Inflammatory macrophage treated with lipopolysaccharide for 4 hours (primary cell): ENCODE measurements at places on chromosomes 7 and 10.
A peak's percentile ranks its signal among the peaks of the same experiment; 100 is the strongest.

GRCh38 chr10:93879273-93879672 is 14.5 kb upstream of the SLC35G1 start:
- DNase-seq, result peak; percentile 6

DNA sequence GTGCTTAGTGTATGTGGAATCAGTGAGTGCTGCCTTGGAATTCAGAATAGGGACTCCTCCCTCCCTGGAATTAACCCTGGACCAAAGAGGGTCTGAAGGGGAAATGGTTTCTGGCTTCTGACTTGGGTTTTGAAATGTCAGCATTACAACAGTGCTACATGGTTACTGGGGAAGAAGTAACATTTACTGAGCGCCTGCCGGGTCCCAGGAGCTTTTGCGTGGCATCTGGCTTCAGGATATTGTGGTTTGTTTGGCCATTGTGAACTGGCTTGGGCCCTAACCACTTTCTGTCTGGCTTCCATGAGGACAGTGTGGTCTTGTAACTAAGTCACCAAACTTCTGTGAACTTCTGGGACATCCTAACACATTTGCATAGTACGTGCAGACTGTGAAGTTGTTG is 21.3 kb downstream of the TSPAN15 start:
- peak; percentile 45 for DNase-seq

GRCh38 chr10:74078037-74078436 is 72.6 kb downstream of the AP3M1 start:
- no peak for DNase-seq

GRCh38 chr7:152871678-152872060 is 112.1 kb downstream of the ACTR3B start:
- DNase-seq, result no peak

- no peak for DNase-seq
Measured at GRCh38 chr10:116237260-116237659, 35.7 kb downstream of the GFRA1 start.

- DNase-seq, result no peak
Measured at GRCh38 chr7:3867863-3868262, 566.8 kb downstream of the SDK1 start.

GRCh38 chr10:121854809-121855445 is 72.9 kb downstream of the ATE1 start:
- no peak for DNase-seq

DNA sequence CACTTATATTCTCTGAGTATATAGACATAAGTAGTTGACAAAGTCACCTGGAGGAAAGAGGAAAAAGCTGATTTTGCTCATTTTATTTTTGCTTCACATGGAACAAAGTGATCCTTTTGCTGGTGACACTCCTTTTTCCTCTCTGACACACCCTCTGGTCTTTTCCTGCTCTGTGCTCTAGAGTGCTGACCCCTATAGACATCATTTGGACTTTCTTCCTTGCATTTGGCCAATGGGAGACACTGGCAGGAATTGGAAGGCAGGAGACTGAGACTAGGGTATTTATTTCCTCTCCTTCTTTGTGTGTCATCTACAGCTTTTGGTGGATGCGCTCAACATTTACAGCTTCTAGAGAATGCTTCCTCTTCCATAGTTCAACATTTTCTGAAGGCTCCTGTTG is 1078.1 kb downstream of the SORCS1 start:
- DNase-seq, result no peak

GRCh38 chr10:34906067-34906965 is 91.2 kb upstream of the PARD3 start:
- no peak for DNase-seq

DNA sequence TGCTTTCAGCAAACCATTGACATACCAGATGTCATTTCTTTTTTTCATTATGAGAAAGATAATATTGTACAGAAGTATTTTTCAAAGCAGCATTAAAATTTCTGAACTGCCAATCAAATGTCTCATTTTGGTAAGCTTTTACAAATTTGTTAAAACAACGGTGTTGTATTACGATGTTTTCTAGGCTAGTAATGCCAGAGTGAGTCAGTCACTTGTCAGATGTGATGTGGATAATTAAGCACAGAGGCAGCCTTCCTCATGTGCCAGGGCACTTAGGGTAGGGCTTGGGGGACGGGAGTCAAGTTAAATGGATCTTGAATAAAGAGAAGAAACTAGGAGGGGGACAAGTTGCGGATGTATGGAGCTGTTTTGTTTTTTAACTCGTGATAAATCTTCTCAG is 10.1 kb downstream of the PSTK start:
- no peak for DNase-seq

DNA sequence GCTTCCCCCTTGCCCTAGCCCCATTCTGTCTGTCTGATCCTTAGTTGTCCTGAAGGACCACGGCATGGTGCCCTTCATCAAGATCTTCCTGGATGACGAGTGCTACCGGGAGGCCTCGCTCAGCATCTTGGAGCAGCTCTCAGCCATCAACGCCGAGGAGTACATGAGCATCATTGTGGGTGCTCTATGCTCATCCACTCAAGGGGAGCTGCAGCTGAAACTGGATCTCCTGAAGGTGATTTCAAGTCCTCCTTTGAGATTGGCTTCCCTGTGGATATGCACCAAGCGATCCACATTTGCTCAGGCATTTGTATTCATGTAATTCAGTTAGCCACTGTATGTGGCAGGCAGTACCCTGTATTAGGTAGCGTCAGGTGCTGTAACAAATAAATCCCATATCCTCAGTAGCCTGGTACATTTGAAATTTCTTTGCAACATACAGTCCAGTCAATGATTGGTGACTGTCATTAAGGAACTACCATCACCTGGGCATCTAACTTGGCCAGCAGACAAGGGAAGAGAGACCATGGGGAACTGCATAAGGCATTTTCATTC is 51.2 kb downstream of the WDFY4 start:
- DNase-seq, result no peak

- DNase-seq, result peak; percentile 49
Measured at GRCh38 chr10:5890452-5890915, 441 bp downstream of the FBH1 start.

- no peak for DNase-seq
Measured at GRCh38 chr7:127317447-127317961, 64.8 kb upstream of the GRM8 start.

DNA sequence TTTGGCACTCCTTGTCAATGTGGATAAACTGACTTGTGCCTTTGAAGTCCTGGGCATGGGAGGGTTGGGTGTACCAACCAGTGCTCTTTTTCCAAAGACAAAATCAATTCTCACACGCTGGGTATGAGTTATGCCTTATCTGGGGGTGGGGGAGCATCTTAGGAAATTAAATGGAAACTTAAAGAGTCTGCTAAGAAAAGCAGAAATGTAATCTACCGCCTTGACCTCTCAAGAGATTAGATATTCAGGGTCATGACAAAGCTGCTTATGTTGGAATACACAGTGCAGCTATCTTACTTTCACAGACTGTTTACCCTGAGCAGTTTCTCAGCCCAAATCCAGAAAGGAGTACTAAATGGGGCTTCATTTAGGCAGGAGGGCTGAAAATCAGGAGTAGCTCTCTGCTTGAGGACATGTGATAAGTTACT is 2.6 kb downstream of the MEST start:
- DNase-seq, result no peak

DNA sequence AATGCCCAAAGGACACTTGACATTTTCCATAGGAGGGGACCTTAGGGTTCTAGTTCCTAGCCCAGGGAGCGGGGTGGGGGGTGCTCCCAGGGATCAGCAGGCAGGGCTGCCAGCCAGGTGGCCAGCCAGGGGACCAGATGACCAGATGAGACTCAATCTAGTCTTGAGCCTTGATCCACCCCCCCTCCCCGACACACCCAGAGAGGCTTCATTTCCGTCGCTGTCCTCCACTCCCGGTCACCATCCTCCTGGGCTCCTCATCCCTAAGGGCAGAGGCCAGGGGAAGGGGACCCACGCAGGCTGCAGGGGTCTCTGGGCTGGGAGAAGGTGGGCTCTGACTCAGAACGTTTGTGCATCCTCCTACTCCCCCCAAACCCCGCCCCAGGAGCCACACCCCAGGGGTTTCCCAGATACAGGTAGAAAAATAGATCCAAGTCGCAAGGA is 1.0 kb downstream of the STX1A start:
- no peak for DNase-seq

- peak; percentile 15 for DNase-seq
Measured at GRCh38 chr10:22505911-22506685, 160.8 kb downstream of the SPAG6 start.

DNA sequence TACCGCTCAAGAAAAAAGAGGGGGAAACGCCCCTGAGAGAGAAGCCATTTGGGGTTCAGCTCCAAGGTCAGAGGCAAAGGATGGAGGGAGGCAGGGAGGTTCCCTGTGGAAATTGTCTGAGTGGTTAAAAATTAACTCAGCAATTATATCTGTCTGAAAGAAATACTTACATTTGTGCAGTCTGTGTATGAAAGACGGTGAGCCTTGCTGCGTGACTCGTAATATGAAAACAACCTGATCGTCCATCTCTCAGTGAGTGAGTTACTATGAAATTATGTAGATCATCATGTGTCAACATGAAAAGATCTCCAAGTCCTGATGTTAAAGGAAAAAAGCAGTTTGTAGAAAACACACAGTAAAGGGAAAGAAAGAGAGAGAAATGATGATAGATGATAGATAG is 67.2 kb upstream of the FAM204A start:
- no peak for DNase-seq

DNA sequence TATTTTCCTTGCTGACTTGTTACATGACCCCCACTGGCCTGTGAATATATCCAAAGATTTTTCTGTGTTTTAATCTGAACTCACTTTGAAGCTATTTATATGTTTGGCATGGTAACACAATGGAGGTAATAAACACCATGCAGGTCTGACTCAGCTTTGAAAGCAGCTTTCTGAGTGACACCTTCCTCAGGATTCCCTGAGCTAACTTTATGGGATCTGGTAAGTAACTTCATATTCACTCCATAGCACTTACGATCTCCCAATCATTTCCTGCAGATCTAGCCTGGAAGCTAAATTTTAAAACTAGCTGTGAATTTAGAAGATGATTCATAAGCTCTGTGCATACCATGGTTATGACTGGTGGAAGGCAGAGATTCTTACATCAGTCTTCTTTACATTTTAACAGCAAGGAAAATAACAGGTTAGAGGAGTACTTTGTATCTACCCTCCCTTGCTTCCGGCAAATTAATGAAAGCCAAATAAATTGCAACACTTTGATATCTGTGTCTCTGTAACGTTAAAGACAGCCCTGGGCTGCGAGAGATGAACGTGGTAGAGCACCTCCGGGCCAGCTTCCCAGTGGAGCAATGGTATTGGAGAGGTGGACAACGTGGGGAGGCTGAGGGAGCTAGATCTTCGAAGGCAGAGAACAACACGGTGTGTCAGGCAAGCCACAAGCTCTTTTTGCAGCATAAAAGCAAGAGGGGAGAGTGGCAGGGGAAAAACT is 170.2 kb upstream of the KLF14 start:
- peak; percentile 49 for DNase-seq

GRCh38 chr7:123485187-123485586 is 49.2 kb downstream of the IQUB start:
- DNase-seq, result no peak

DNA sequence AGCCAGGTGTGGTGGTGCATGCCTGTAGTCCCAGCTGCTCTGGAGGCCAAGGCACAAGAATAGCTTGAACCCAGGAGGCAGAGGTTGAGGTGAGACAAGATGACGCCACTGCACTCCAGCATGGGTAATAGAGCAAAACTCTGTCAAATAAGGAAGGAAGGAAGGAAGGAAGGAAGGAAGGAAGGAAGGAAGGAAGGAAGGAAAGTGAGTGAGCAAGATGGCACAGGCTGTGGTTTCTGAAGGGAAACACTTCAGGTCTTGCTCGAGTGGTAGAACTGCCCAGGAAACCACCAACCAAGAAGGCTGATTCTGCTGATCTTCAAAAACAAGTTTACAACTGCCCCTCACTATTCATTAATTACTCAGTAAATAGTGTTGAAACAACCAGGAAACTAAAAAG is 45.2 kb downstream of the EZH2 start:
- DNase-seq, result no peak

DNA sequence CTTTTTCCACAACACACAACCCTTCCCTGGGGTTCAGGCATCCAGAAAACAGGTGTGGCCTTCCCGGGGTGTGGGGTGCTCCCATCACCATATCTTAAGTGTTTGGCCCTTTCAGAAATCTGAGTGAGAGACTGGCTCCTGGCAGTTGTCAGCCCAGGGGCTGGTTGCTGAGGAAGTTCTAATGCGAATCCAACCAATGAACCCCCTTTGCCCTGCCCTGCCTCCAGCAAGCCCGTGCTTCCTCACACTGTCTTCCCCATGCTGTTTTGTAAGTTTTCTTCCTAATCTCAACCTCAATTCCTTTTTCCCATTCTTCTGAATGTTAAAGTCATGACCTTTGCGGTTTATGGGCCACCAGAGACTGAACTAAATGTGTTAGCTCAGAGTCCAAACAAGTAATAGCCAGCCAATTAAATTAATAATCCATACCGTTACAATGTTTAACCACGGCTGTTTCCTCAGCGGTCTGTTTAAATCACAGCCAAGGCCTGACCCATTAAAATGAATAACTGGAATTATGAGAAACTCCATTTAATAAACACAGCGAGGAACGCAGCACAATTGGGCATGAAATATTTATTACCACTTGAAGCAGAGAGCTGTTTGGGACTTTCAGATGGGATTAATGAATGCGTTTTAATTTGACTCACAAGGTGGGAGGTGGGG is 90.9 kb upstream of the TCF7L2 start:
- DNase-seq, result no peak

DNA sequence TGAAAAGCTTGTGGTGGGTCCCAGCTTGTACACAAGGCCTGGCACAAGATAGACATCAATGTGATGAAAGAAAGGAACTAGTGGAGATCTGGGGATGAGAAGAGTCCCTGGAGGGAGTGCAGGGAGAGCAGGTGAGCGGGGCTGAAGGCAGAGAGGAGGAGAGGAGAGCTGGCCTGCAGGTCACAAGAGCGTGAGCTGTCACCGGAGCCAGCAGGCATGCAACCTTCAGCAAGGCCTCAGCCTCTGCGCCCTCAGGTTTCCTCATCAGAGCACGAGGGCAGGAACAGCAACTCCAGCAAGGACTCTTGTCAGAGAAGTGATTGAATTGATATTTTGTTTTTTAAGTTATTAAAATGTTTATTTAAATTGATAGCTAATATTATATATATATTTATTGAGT is 188.6 kb downstream of the CXCL12 start:
- DNase-seq, result no peak

DNA sequence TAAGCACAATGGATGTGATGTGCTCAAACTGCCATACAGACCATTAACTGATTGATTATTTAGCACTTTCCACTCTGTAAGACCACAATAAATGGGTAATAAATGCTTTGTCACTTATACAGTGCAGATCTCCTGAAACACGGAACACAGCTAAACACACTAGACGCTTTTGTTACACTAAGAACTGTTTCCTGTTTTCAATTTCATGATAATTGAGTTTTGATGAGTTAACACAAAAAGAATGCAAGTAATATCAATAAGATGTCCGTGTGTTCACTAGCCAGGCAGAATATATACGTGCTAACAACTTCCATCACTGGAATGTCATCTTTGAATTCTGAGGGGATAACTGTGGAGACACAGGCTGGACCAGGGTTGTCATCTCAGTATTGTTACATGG is 178.8 kb downstream of the SKAP2 start:
- DNase-seq, result peak; percentile 42

DNA sequence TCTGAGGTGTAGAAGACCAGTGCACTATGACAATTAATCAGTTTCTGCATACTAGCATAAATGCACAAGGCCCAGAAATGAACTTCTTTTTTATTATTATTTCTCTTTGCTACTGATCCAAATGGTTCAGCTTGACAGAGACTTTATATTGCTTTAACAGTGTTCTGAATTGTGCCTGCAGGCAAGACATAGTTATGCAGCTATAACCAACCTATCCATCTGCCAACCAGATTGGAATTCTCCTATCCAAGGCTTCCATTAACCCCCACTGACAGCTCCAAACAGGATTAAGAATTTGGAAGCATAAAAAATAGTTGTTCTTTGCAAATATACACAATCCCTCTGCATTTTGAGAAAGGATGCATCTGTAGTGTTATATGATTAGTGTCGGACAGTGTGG is 98.2 kb downstream of the BTRC start:
- DNase-seq, result no peak
